ENCODE measurements at places on chromosomes 5 and 9. TPM values are rescaled to one million over a fixed set of nuclear protein-coding genes. Genes with fewer than 3 reads are reported as not detected.

GRCh38 chr9:95082401-95083084 is 235.0 kb downstream of the FANCC start:
- no peaks in the 10 kb centered on the region for H3K27me3 ChIP-seq
- peaks cover 3% of the 10 kb centered on the region for H3K36me3 ChIP-seq
- no peak for DNase-seq
- no peaks in the 10 kb centered on the region for H3K4me1 ChIP-seq
- H3K27ac ChIP-seq = no peak overlapping the region

- no peak for DNase-seq
- H3K27me3 ChIP-seq = no peaks in the 10 kb centered on the region
- H3K4me1 ChIP-seq = no peaks in the 10 kb centered on the region
- no peak overlapping the region for H3K27ac ChIP-seq
These were observed 65.2 kb downstream of the JMY start for GRCh38 chr5:79301046-79301712.

MGAT1 gene
- 106 TPM for total RNA-seq

- H3K36me3 ChIP-seq = no peaks in the 10 kb centered on the region
- no peak for DNase-seq
- H3K4me3 ChIP-seq = no peak overlapping the region
- no peaks in the 10 kb centered on the region for H3K27me3 ChIP-seq
- H3K27ac ChIP-seq = no peak overlapping the region
- H3K4me1 ChIP-seq = no peaks in the 10 kb centered on the region
These were observed 47.9 kb upstream of the TRPC7 start for GRCh38 chr5:136413196-136413595.

C1QTNF2 gene
- not detected for total RNA-seq

GRCh38 chr5:757346-757930 is 27.1 kb downstream of the ZDHHC11B start:
- H3K27me3 ChIP-seq = no peaks in the 10 kb centered on the region
- H3K4me1 ChIP-seq = peaks cover 5% of the 10 kb centered on the region
- DNase-seq = no peak
- H3K36me3 ChIP-seq = no peaks in the 10 kb centered on the region

DNA sequence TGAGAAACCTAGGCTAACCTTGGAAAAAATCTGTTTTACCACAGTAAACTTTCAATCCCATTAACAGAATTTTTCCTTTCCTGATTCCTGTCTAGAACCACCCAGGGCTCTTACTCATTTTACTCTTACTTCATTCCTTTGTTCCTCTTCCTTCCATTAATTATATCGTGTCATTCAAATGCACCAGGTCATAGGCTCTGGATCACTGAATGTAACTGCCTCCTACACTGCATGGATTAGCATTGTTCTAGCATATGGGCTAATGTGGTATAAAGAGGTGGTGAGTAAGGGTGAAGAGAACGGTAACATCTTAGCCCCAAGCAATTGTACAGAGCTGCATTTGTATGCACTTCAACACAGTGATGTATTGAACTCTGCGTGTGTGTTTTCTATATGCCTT is 49.5 kb upstream of the SPINK5 start:
- no peak for DNase-seq
- no peak overlapping the region for H3K27ac ChIP-seq
- H3K36me3 ChIP-seq = no peaks in the 10 kb centered on the region
- no peaks in the 10 kb centered on the region for H3K4me1 ChIP-seq
- H3K27me3 ChIP-seq = no peaks in the 10 kb centered on the region

SMIM33 gene
- total RNA-seq = 0.39 TPM

DNA sequence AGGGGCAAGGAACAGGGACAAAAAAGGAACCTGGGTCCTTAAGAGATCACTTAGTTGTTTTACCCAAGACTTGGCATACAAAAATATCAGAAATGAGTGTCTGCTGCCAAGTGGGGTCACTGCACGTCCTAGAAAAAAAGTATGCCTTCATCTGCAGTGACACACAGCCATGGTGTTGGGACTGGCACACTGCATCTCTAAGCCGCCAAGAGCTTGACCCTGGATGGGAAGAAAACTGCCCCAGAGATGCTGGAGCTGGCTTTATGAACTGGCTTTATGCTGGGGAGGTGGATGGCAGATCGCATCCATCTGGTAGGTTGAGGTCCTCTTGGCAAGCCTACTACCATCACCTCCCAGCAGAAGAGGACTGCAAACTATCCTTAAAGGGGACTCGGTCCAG is 51.7 kb downstream of the IRF1 start:
- H3K4me3 ChIP-seq = peak overlapping the region; percentile 37
- H3K36me3 ChIP-seq = peaks cover 35% of the 10 kb centered on the region
- DNase-seq = no peak
- no peaks in the 10 kb centered on the region for H3K27me3 ChIP-seq
- H3K4me1 ChIP-seq = peaks cover 90% of the 10 kb centered on the region

DNA sequence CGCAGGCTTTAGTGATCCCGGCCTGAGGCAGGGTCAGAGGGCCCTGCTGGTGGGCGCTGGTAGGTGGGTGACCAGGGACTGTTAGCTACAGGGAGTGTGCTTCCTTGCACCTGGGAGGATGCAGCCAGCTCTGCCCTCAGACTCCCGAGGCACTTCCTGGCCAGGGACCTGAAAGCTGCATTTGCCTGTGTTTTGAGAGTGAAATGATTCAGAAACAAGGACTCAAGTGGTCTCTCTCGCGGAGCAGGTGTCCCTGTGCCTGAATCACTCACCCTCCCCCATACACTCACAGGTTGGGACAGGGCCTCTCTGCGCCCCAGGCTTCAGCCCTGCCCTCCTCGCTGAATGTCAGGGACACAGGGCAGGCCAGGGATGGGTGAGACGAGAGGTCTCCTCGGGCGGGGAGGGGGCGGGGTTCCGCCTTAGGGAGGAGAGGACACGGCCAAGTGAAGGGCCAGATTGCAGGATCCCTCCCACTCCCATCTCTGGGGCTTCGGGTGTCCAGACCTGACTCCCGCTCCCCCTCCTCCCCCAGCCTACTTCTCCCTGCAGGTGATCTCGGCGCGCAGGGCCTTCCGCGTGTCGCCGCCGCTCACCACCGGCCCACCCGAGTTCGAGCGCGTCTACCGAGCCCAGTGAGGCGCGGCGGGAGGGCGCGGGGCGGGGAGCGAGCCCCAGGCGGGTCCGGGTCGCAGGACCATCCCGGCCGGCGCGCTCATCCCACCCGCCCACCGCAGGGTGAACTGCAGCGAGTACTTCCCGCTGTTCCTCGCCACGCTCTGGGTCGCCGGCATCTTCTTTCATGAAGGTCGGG is 1.5 kb downstream of the LTC4S start:
- no peak for DNase-seq
- H3K27ac ChIP-seq = no peak overlapping the region
- H3K4me3 ChIP-seq = peak overlapping the region; percentile 59
- H3K27me3 ChIP-seq = no peaks in the 10 kb centered on the region

GRCh38 chr5:8839361-8840055 is 706.4 kb downstream of the SEMA5A start:
- H3K27me3 ChIP-seq = no peaks in the 10 kb centered on the region

GRCh38 chr5:59332236-59332973 is 561.1 kb downstream of the PDE4D start:
- H3K4me1 ChIP-seq = no peaks in the 10 kb centered on the region
- no peak for DNase-seq
- H3K4me3 ChIP-seq = no peak overlapping the region
- H3K27me3 ChIP-seq = peaks cover 11% of the 10 kb centered on the region
- no peaks in the 10 kb centered on the region for H3K36me3 ChIP-seq
- no peak overlapping the region for H3K27ac ChIP-seq
